SK-MEL-5 (cell line): ENCODE measurements at places on chromosomes 5 and 9.

DNA sequence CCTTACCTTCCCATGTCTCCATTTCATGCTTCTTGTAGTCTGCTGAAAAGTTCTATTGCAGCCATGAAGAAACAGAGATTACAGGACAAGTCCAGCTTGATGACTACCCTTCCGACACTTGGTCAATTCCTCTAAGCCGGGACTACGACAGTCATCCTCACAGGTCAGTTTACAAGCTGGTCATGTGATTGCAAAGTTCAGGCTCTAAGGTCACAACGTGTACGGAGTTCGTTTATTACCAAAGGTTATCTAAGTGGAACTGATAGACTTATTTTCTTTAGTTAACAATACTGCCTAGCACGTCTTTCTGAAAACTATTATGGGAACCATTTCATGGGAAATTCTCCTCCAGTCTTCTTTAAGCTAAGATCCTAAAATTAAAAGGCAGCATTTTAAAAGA lies 88.5 kb upstream of the NR5A1 start:
- DNase-seq: peak; percentile 72

GRCh38 chr9:38200431-38200830 lies 131.4 kb upstream of the SHB start:
- no peak for DNase-seq

DNA sequence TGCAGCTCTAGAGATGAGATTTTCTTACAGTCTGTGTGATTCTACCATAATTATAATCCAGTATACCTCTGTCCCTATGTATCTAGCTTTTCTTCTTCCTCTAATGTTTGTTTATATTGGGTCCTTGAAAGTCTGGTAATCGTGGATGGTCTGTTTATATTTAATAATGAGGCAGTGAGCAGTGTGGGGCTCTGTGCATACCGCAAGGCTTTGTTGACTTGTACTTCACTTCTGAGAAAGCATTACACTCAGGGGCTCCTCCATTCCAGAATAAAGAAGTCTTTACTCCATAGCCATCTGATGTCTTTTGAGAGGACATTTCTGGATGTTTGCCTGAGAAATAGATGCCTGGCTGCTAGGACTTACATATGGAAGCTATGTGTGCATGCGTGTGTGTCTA lies 4.5 kb upstream of the MPDZ start:
- no peak for DNase-seq

DNA sequence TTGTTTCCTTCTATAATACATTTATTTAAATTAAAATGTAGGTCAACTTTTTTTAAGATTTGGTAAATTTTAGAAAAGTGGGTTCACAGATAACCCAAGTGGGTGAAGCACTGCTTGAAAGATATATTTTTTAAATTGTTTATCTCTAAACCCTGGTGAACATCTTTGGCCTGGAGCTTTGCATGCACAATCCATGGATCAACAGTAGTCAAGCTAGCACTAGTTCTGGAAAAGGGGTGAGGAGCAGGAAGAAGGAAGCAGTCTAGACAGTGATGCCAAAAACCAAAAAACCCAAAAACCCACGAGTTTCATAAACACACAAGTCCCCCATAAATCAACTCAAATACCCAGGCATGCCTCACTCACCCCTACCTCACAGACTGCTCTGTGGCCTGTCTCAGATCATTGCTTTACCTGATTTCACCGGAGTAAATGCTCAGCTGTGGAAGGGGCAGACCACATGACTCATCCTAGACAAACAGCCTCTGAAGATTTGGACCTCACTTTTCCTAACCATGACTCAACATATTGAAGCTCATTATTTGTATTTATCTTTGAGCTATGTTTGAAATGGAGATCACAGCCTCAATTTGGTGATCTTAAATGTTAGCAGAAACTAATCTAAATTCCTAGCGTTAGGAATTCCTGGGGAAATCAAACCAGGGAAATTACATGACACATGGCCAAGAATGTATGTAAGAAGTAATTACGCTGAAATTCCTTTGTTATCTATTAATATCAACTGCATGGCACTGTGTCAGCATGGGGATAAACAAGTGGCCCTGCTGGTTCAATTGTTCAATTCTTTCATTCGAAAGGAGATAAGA lies 149.6 kb downstream of the ZNF608 start:
- DNase-seq: no peak

DNA sequence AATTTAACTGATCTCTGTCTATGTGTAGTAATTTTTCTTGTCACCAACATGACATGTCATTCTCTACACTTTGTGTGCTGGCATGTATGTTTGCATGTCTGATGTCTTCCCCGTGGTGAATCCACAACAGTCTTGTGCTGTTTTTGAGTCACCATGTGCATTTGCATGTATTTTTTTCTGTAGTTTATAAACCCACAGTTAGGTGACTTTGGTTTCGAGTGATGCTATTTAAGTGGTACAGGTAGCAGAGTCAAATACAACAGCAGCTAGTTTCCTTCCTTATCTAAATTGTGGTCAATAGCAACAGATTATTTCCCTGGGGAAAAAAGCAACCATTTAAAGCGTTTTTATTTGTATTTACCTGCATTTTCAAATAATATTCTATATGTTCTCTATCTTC lies 89.9 kb upstream of the FSD1L start:
- DNase-seq: no peak

- DNase-seq: no peak
These were observed 65.2 kb downstream of the RASGEF1C start for GRCh38 chr5:180143656-180144364.

GRCh38 chr5:67976891-67977601 lies 238.5 kb upstream of the PIK3R1 start:
- DNase-seq: no peak

DNA sequence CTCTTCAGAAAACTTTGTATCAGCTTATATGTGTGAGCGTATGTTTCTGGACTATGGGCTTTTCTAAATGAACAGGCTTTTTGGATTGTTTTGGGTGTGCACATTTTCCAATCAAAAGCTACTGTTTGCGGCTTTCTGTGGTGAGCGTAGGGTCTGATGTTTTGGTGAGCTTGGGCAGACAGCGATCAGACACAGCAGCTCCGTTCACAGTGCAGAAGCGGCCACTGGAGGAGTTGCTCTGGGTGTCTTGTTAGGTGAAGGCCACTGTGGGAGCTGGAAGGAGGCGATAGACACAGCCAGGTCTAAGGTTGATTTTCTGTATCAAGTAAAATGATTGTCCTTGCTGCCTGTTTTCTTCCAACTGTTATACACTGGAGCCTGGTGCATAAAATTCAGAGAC lies 11.1 kb downstream of the PRRC2B start:
- DNase-seq: no peak

DNA sequence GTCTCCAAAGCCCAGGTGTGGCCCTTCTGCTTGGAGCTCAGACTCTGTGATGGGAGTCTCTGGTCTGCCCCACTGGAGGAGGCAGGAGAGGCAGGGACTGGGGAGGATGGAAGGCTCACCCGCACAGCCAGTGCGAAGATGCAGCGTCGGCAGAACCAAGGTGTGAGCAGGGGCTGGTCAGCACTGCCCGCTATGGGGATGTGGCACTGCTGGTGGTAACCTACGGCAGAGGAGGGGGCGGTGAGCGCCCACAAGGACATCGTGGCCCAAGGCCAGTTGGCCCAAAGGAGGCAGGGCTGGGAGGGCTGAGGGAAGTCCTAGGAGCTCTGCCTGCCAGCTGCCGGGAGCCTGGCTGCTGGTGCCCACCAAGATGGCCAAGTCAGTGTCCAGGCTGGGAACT lies 7.3 kb downstream of the PHF19 start:
- DNase-seq: no peak

GRCh38 chr5:14492331-14492964 lies 89.1 kb upstream of the OTULINL start:
- no peak for DNase-seq

DNA sequence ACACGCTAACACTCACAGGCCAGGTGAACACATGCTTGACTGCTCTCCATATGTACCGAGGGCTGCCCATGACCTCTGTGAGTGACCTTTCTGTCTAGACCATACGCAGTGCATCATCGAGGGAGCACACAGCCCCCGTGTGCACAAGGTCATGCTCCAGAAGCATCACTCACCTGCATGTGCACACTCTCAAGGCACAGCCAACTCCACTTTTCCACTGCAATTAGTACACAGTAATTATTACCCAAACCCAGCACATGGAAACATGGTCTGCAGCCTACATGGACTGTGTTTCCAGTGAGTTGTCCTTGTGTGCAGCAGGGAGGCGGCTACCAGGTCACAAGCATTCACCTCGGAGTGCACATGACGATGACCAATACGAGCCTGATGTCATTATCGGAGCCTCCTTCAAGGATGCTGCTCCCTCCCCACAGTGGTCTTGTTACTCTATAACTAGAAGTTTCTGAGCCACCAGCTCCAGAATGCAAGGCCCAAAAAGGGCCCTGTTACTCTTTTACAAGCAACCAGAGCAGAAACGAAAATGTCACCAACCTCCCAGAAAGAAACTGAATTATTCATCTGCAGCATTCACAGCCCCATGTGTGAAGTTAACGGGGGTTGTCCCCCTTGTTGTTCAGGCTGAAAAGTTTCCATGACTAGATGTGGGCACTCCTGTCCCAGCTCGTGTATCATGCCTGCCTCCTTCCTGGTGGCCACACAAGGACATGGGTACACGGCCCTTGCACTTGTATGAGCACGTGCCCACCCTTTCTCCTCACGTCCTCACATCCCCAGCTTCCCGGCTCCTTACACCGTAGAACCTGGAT lies 31.2 kb downstream of the SEMA4D start:
- DNase-seq: no peak

DNA sequence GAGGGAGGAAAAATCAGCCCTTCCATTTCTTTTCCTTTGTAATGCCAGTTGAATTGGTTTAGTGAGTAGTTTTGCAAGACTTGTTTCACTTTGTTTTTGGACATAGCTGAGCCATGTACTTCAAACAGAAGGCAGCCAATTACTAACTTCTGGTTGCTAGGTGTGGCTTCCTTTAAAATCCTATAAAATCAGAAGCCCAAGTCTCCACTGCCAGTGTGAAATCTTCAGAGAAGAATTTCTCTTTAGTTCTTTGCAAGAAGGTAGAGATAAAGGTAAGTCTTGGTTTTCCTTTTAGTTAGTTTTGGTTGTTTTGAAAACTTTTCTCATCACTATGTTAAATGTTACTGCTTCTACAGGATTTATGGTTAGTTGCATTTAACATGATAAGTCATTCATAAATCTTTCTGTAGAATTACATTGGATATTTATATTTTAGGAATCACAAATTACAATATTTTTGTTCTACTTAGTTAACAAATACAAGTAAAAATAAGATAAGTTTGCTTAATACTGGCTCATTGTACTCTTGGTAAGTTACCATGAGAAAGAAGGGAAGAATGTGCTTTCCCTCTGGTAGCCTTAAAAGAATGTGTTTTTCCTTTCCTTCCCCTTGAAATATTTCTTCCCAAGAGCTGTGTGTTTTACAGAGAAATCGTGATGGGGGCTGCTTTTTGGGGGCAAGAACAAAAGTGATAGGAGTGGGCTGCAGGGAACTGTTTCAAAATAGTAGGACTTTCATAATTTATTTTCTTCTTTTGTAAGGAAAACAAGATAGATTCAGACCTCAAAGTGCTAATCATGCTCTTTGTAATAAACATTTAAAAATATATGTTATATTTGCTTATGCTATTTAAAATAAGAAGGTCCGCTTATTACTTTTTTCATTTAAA lies at the start of gene ANXA1:
TSS of gene ANXA1 (plus strand) at position 213 of the 890 bp plus-strand sequence. CDS start 6,671 bp downstream, outside the sequence.
- peak; percentile 40 for DNase-seq

- DNase-seq: no peak
These were observed 103.3 kb upstream of the BOD1 start for GRCh38 chr5:173719731-173720082.

DNA sequence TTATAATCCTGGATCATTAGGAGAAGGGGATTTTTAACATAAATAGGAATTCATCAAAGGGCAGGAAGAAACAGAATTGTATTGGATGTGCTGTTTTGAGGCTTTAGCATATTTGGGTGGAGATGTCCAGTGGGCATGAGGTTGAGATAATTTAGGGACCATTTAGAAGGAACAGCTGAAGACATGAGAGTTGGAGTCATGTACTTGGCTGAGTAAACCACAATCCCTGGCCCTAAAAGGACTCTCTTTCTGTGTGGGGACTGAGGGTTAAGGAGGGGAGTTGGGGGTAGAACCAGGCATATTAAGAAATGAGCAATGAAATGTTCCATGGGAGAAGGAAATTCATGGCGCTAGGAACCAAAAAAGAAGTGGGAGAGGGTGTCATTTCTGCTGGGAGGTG lies 61.5 kb downstream of the DCP2 start:
- DNase-seq: no peak

GRCh38 chr9:127534250-127534906 lies 77.7 kb upstream of the STXBP1 start:
- no peak for DNase-seq

DNA sequence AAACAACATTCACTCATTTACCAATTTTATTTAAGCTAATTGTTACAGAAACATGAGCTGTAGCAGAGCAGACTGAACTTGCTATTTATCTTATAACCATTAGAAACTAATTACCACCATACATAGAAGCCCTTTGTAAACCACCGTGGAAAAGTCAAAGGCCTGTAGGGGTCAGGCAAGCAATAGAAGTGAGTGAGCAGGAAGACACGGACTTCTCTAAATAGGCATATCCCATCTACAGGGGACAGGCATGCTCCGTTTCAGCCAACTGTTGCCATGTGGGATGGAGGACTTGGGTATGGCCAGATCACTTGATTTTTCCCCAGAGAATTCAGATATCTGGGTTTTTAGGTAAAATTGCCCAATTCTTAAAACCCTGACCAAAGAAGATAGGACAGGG lies 44.8 kb downstream of the PRRC1 start:
- peak; percentile 71 for DNase-seq

GRCh38 chr5:91142386-91142785 lies 240.7 kb downstream of the ARRDC3 start:
- DNase-seq: no peak

DNA sequence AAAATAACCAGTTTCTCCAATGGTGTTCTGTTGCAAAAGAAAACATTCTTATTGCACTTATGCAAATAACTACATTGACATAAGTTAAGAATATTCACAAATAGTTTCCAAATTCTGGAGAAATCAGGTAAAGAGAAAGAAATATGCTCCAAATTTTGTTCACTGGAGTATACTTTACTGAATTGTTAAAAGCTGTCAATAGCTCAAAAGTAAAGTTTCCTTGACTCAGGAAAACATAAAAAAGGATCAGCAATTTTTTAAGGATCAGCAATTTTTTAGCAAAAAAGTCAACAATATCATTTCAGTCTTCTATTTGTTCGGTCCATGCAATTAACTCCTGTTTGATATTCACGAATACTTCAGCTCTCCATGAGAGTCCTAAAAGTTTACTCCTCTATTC lies 51.6 kb downstream of the ANXA2R start:
- DNase-seq: no peak

GRCh38 chr9:123005964-123006363 lies 27.5 kb upstream of the GPR21 start:
- DNase-seq: no peak

GRCh38 chr9:85527331-85528020 lies 214.3 kb downstream of the AGTPBP1 start:
- no peak for DNase-seq
